ENCODE measurements at places on chromosomes 11 and 22.

GRCh38 chr11:85627332-85627997, at the start of gene DLG2:
DLG2 (minus strand) TSS chr11:85627344.
- peak; percentile 5 for DNase-seq

DNA sequence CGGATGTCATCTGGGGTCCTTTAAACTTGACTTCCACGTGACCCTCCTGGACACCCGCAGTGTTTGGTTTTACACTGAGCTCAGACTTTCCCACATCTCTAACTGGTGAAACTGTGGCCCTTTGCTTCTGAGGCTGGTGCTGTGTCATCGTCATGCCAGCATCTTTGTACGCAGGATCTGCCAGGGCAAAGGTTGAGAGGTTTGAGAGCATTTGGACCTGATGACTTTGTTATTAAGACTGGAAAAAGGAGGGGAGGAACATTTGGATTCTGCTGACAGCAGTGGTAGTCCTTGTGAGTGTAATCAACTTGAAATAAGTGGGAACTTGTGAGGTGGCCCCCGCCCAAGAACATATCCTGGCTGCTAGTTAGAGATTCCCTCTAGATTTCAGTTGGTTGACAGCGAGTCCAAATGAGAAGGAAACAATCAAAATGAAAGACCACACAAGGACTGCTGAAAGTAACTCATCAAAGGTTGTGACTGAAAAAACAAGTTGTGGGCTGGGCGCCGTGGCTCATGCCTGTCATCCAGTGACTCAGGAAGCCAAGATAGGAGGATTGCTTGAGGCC, 102.5 kb downstream of the KIAA1671 start:
- no peak for DNase-seq

DNA sequence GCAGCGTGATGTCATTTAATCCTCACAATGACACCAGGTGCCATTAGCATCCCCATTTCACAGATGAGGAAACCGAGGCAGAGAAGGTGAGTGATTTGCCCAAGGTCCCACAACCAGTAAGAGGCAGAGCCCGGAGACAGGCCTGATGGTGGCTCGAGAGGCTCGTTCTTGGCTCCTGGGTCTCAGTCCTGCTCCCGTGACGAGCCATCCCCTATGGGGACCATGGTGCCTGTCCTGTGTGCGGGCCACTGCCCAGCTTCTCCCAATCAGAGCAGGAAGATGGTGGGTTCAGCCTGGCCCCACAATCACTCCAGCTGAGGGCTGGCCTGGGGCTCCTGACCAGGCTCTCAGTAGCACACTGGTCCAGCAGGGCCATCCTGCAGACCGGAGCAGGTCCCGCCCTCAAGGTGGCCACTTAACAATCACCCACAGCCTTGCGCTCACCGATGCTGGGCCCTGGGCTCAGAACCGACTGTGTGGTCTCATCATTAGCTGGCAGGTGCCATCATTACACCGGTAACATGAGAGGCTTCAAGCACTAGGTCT, 3.6 kb downstream of the ALDH3B1 start:
- DNase-seq, result no peak

DNA sequence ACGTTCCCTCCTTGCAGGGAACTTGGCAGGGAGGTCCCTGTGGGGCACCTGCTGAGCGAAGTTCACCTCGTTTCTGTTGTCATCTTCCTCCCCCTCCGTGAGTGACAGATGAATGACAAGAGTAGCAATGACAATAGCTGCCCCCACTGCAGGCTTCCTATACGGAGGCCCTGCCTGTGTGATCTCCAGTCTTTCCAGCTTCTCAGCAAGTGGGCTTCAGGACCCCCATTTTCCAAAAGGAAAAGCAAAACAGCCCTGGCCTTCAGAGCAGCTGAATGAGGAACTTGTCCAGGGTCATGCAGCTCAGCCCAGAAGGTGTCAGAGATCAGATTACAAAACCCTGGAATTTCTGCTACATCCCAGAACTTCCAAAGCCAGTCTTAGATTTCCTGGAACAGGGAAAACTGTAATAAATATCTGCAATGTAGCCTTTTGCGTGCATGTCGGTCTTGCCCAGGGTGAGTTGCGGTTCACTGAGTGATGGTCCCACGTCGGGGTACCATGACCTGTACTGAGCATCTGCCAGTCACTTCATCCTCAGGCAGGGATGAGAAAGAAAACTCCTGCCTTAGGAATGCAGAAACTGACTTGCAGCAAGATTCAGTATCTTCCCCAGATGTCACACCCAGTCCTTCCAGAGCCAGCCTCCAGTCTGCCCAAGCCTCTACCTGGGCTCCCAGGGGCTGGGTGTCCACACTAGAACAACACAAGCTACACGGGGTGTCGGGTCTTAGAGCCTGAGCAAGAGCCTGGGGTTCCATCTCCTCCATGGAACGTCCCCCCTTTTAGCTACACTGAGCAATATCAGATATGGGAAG, 1457.0 kb downstream of the BRD1 start:
- DNase-seq, result no peak

DNA sequence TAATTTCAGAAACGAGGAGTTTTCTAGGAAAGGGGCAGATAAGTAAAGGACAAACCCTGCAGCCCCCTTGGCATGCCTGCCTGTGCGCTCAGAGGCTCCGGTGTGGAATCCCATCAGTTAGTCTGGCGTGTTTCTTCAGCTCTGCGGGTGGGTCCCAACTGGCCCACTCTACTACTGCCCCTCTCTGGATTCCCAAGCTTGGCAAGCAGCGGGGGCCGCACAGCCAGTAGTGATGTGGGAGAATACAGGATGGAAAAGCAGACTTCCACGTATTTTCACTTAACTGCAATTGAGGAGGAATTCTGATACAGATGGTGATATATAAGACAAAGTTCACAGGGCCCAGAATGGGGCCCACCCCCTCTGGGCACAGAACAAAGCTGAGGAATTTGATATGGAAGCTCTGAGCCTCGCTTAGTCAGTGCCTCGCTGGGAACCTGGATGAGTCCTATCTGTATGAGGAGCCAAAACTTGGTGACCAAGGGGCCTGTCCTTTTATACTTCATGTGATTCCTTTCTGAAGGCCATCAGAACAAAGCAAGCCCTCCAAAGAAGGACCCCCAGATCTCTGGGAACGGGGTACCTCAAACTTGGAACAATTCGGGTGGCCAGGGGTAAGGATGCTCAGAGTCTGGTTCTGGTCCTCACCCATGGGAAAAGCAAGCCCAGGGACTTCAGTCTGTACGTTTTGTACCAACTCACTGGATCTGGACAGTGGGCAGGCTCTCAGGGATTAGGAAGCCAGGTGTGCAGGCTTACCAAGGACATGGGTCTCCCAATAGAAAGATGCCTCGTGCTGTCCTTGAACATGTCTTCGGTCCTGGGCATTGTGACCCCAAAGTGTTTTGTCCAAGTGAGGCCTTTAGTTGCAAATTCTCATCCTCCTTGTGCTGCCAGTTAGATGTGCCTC, 26.0 kb downstream of the RELT start:
- no peak for DNase-seq

GRCh38 chr11:399731-400211, 5.8 kb downstream of the PKP3 start:
- no peak for DNase-seq
